Aorta (tissue), 5 donors: ENCODE measurements at places on chromosomes 4 and X. TPM values are rescaled to one million over a fixed set of nuclear protein-coding genes. Genes with fewer than 3 reads are reported as not detected.

INTS12 gene
- total RNA-seq, result 19.2 TPM

ZIC3 gene
- total RNA-seq, result not detected

FREM3 gene
- 0.18 TPM for total RNA-seq

MAGED4B gene
- 9.6 TPM for total RNA-seq

SAGE1 gene
- total RNA-seq, result not detected

HSFX2 gene
- total RNA-seq, result not detected

ATP8A1 gene
- 11.6 TPM for total RNA-seq

CHRNA9 gene
- total RNA-seq, result not detected

NWD2 gene
- not detected for total RNA-seq

CABS1 gene
- total RNA-seq, result not detected

NSG1 gene
- total RNA-seq, result 0.58 TPM

GRCh38 chrX:18873836-18874235 is 110.1 kb downstream of the PHKA2 start:
- no peaks in the 10 kb centered on the region for H3K4me1 ChIP-seq
- H3K36me3 ChIP-seq, result no peaks in the 10 kb centered on the region
- H3K27ac ChIP-seq, result peak overlapping the region; percentile 73
- no peak overlapping the region for H3K4me3 ChIP-seq

GRCh38 chrX:101417981-101418841 is 10.2 kb downstream of the HNRNPH2 start:
- H3K4me3 ChIP-seq, result peak overlapping the region; percentile 91
- H3K27me3 ChIP-seq, result no peaks in the 10 kb centered on the region
- H3K36me3 ChIP-seq, result no peaks in the 10 kb centered on the region
- no peaks in the 10 kb centered on the region for H3K4me1 ChIP-seq
- peak; percentile 75 for DNase-seq

GRCh38 chrX:136626237-136626636 is 21.7 kb upstream of the CD40LG start:
- H3K4me3 ChIP-seq, result no peak overlapping the region
- no peak for DNase-seq
- no peaks in the 10 kb centered on the region for H3K4me1 ChIP-seq
- no peak overlapping the region for H3K27ac ChIP-seq
- H3K36me3 ChIP-seq, result no peaks in the 10 kb centered on the region
- no peaks in the 10 kb centered on the region for H3K27me3 ChIP-seq

DNA sequence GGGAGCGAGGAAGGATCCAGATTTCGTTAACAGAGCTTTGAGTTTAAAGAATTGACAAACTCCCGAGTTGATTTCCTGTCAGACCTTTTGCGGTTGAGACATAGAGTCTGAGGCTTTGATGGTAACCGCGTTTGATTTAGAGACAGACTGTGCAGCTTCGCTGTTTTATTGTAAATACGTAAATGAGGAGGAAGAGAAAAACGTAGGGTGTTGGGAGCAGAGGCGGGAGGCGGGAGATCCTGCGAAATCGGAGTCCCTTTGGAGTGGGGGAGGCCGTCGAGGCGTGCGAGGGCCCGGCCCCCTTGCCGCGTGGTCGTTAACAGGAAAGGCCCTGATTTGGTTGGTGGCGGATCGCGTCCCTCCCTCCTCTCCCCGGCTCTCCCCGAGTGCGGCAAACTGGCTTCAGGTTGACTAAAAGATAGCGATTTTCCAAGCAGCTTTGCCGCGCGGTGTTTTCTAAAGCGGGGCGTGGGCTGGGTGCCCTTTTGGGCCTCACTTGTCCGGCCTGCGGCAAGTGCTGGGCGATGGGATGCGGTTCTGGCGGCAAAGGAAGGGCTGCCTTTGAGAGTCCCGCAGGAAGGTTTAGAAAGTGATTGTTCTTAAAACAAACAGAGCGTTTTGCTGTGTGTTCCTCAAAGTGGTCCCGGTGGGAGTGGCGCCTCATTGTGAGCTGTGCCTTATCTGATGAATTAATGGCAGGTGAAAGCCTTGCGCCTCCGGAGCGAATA is 857 bp downstream of the SCML1 start:
- no peaks in the 10 kb centered on the region for H3K36me3 ChIP-seq
- H3K4me3 ChIP-seq, result peak overlapping the region; percentile 41
- no peaks in the 10 kb centered on the region for H3K27me3 ChIP-seq
- no peaks in the 10 kb centered on the region for H3K4me1 ChIP-seq

DNA sequence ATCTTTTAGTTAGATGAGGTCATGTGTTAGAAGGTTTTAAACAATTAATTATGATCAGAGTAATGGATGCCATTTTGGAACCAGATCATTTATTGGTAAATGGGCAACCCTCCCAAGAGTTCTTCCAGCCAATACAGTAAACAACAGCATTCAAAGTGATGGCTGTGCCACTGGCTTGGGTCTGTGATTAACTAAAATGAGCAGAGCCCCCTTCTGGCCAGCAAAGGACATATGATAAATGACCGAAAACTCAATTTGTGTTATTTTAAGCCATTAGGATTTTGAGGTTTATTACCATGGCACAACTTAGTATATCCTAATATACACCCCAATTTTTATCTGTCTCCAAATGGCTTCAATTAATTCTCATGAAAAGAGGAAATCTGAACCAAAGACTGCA is 90.8 kb upstream of the NPFFR2 start:
- H3K36me3 ChIP-seq, result no peaks in the 10 kb centered on the region
- no peaks in the 10 kb centered on the region for H3K27me3 ChIP-seq
- H3K4me1 ChIP-seq, result no peaks in the 10 kb centered on the region
- H3K4me3 ChIP-seq, result no peak overlapping the region
- DNase-seq, result no peak
- no peak overlapping the region for H3K27ac ChIP-seq

- no peaks in the 10 kb centered on the region for H3K4me1 ChIP-seq
- no peak overlapping the region for H3K27ac ChIP-seq
- H3K4me3 ChIP-seq, result no peak overlapping the region
- no peaks in the 10 kb centered on the region for H3K36me3 ChIP-seq
Observed at GRCh38 chr4:169611157-169611556, 1.2 kb downstream of the NEK1 start.

GRCh38 chrX:78333521-78333920 is 6.1 kb upstream of the CYSLTR1 start:
- H3K27ac ChIP-seq, result no peak overlapping the region
- H3K27me3 ChIP-seq, result no peaks in the 10 kb centered on the region

GRCh38 chrX:10755439-10756334 is 135.3 kb upstream of the MID1 start:
- no peaks in the 10 kb centered on the region for H3K27me3 ChIP-seq
- H3K36me3 ChIP-seq, result no peaks in the 10 kb centered on the region
- H3K4me3 ChIP-seq, result peak overlapping the region; percentile 41
- H3K27ac ChIP-seq, result no peak overlapping the region
- H3K4me1 ChIP-seq, result peaks cover 3% of the 10 kb centered on the region
- DNase-seq, result no peak

GRCh38 chr4:73718375-73719373 is 21.7 kb upstream of the CXCL8 start:
- DNase-seq, result no peak
- no peaks in the 10 kb centered on the region for H3K36me3 ChIP-seq
- H3K27me3 ChIP-seq, result no peaks in the 10 kb centered on the region
- no peak overlapping the region for H3K27ac ChIP-seq
- H3K4me1 ChIP-seq, result no peaks in the 10 kb centered on the region

DNA sequence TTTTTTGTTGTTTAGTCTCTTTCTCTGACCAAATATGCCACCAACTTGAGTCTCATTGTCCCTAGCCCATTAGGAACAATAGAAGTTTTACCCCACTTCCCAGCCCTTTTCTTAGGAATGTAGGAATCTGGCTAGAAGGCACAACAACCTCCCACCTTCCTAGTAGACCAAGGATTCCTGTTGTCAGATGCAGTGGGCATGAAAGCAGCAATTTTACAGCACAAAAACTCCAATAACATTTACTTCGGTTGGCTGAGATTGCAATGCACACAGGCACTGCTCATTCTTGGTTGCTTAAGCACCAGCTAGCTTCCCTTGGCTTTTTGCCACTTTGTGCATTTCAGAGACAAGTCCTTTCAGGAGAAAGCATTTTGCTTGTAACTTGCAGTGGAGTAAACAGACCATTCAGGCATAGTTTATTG is 312.8 kb downstream of the TENM3 start:
- no peak overlapping the region for H3K4me3 ChIP-seq
- H3K27ac ChIP-seq, result no peak overlapping the region

DNA sequence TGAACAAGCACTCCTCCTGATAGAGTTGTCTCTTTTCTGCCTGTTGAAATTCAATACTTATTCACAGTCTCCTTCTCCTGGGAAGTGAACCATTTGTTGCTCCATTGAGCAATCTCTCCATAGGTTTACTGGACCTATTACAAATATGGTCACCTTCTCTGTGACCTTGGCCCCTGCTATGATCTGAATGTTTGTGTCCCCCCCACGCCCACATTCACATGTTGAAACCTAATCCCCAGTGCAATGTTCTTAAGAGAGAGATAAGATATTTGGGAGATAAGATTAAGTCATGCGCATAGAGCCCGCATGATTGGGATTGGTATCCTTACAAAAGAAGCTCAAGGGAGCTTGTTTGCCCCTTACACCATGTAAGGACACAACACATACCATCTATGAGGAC is 54.1 kb upstream of the GABRE start:
- no peak overlapping the region for H3K4me3 ChIP-seq
- H3K27ac ChIP-seq, result no peak overlapping the region
- no peak for DNase-seq
- H3K27me3 ChIP-seq, result no peaks in the 10 kb centered on the region

GRCh38 chrX:154991039-154991438 is 31.5 kb downstream of the F8 start:
- H3K4me1 ChIP-seq, result no peaks in the 10 kb centered on the region
- no peak overlapping the region for H3K27ac ChIP-seq

DNA sequence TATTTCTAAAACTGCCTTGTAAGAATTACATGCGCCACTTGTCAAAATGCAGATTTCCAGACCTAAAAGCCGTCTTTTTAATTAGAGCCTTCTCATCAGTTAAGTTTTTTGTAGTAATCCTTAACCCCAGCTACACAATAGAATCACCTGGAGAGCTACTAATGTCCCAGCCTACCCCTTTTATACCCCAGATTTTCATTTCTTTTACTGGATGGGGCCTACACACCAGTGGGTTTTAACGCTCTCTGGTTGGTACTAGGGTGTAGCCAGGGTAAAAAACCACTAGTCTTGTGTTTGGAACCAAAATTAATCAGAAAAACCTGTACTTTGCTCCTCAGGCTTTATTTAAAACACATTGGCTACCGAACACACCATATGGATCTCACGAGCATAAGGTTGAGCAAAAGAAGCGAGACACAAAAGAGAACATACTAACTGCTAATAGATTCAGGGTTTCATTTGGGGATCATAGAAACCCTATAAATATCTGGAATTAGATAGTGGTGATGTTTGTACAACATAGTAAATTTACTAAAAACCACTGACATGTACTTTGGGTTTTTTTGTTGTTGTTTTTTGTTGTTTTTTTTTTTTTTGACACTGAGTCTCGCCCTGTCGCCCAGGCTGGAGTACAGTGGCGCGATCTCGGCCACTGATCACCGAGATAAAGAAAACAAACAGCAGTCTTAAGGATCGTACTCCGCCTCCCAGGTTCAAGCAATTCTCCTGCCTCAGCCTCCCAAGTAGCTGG is 30.6 kb downstream of the BBS12 start:
- no peaks in the 10 kb centered on the region for H3K4me1 ChIP-seq
- DNase-seq, result no peak
- no peak overlapping the region for H3K27ac ChIP-seq
- H3K4me3 ChIP-seq, result no peak overlapping the region
- H3K27me3 ChIP-seq, result no peaks in the 10 kb centered on the region

- no peaks in the 10 kb centered on the region for H3K36me3 ChIP-seq
- no peak overlapping the region for H3K27ac ChIP-seq
- no peak for DNase-seq
- no peaks in the 10 kb centered on the region for H3K4me1 ChIP-seq
Observed at GRCh38 chrX:52979993-52980392, 21.7 kb upstream of the FAM156A start.

DNA sequence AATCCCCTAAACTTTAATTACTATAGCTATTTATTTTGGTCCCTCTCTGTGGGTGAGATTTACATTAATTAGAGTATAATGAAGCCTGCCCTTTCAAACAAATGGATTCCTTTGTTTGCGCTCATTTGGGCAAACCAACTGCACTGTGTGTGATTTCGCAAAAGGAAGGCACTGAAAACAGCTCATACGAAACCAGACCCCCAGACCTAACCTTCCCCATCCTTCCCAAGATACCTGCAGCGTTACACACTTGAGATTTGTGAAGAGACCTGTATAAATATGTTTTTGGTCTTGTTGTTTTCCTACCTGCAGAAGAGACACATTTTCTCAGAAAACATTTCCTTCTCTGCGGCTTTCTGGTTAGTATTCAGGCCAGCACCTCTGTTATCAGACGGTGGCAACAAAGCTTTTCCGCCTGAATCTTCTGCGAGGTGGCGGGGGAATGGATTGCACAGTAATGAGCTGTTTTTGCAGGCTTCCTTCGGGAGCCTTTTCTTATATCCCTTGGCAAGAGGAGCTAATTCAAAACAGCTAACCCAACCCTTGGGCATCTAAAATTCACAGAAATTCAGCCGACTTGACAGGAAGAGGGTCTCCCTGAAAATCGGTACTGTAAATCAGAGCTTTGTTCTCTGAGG is 47.6 kb downstream of the CBLL2 start:
- no peaks in the 10 kb centered on the region for H3K27me3 ChIP-seq
- no peak for DNase-seq
- H3K27ac ChIP-seq, result no peak overlapping the region
- H3K4me1 ChIP-seq, result no peaks in the 10 kb centered on the region
- H3K36me3 ChIP-seq, result no peaks in the 10 kb centered on the region

- DNase-seq, result no peak
- no peak overlapping the region for H3K4me3 ChIP-seq
- no peaks in the 10 kb centered on the region for H3K36me3 ChIP-seq
- no peaks in the 10 kb centered on the region for H3K27me3 ChIP-seq
- H3K27ac ChIP-seq, result no peak overlapping the region
Observed at GRCh38 chr4:95472534-95472933, 76.2 kb downstream of the UNC5C start.

DNA sequence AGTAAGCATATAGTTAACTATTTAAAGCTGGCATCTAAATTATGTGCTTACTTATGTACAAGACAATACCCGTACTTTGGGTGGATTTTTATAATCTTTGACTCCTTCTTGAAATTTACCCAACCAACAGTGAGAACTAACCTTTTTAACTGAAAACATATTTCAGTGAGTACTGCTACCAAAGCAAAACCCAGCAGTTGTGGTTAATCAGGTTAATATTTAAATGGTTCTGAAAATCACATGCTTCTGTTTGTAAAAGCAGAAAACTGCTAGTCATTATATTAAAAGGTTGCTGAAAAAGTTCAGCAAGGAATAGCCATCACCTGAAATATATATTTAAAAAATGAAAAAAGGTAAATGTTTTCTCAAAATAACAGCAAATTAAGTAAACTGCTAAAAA is 20.0 kb downstream of the UBE2D3 start:
- H3K4me3 ChIP-seq, result no peak overlapping the region
- H3K36me3 ChIP-seq, result no peaks in the 10 kb centered on the region
- no peak for DNase-seq
- no peak overlapping the region for H3K27ac ChIP-seq
- H3K4me1 ChIP-seq, result no peaks in the 10 kb centered on the region

GRCh38 chr4:148405161-148405893 is 36.9 kb downstream of the NR3C2 start:
- no peaks in the 10 kb centered on the region for H3K36me3 ChIP-seq
- no peak overlapping the region for H3K4me3 ChIP-seq
- no peaks in the 10 kb centered on the region for H3K27me3 ChIP-seq
- H3K27ac ChIP-seq, result no peak overlapping the region
